ENCODE measurements at places on chromosomes 2 and 18. TPM values are rescaled to one million over a fixed set of nuclear protein-coding genes. Genes with fewer than 3 reads are reported as not detected.

DNA sequence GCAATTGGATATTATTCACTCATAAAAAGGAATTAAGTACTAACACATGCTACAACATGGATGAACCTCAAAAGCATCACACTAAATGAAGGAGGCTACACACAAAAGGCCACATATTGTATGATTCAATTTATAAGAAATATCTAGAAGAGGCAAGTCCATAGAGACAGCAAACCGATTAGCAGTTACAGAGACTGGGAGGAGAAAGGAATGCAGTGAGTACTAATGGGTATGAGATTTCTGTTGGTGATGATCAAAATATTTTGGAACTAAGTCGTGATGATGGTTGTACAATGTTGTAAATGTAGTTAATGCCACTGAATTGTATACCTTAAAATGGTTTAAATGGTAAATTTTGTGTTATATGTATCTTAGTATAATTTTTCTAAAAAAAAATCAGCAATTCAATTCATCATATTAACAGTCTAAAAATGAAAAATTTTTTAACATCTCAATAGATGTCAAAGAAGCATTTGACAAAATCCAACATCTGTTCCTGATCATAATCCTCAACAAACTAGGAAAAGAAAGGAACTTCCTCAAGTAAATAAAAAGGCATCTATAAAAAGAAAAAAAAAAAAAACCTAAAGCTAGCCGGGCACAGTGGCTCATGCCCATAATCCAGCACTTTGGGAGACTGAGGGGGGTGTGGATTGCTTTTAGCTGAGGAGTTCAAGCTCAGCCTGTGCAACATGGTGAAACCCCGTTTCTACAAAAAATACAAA, 98.1 kb downstream of the TGIF1 start:
- no peak overlapping the region for H3K4me3 ChIP-seq
- DNase-seq = no peak
- no peaks in the 10 kb centered on the region for H3K4me1 ChIP-seq
- no peaks in the 10 kb centered on the region for H3K27me3 ChIP-seq
- H3K36me3 ChIP-seq = no peaks in the 10 kb centered on the region
- H3K27ac ChIP-seq = no peak overlapping the region

DNA sequence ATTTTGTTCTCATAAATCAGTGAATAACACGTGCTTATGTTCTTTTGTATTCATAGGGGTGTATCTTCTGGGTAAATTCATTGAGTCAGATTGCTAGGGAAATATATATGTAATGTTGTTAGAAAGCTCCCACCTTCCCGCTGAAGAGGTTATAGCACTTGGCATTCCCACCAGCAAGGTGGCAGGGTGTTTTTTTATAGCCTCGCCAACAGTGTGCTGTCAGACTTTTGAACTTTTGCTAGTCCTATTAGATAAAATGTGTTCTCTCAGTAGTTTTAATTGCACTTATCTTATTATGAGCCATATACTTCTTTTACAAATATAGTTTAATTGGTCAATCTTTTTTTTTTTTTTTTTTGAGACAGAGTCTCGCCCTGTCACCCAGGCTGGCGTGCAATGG, 31.0 kb downstream of the MRPS9 start:
- H3K36me3 ChIP-seq = peaks cover 3% of the 10 kb centered on the region
- peaks cover 18% of the 10 kb centered on the region for H3K4me1 ChIP-seq
- H3K4me3 ChIP-seq = no peak overlapping the region

PCARE gene
- total RNA-seq = not detected

DNA sequence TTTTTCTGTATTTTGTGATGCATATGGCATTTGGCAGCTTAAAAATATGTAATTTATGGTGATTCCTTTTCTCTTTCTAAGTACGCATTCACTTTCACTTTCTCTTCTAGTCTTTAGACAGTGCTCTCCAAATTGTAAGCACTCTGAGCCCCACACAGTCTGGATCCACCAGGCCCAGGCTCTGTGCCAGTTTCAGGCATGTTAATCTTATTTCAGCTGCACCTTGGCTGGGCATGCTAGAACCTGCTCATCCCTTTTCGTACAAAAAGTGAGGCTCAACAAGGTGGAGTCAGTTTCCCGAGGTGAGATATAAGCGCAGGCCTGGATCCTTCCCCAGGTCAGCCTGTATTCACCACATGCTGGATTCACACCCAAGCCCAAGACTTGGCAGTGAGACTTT, 203.9 kb downstream of the MTX2 start:
- peaks cover 27% of the 10 kb centered on the region for H3K4me1 ChIP-seq
- H3K27me3 ChIP-seq = peaks cover 21% of the 10 kb centered on the region
- no peaks in the 10 kb centered on the region for H3K36me3 ChIP-seq

LINC00305 gene
- not detected for total RNA-seq

SLC9A4 gene
- 0.09 TPM for total RNA-seq

GRCh38 chr2:230453006-230453405, 37.0 kb downstream of the SP100 start:
- H3K4me1 ChIP-seq = peaks cover 71% of the 10 kb centered on the region
- DNase-seq = no peak
- H3K36me3 ChIP-seq = peaks cover 99% of the 10 kb centered on the region
- H3K27me3 ChIP-seq = no peaks in the 10 kb centered on the region
- no peak overlapping the region for H3K27ac ChIP-seq

SAG gene
- total RNA-seq = 0.05 TPM

GRCh38 chr2:168253379-168253778, 6.0 kb upstream of the STK39 start:
- H3K27ac ChIP-seq = no peak overlapping the region
- peaks cover 1% of the 10 kb centered on the region for H3K27me3 ChIP-seq
- DNase-seq = no peak
- H3K36me3 ChIP-seq = no peaks in the 10 kb centered on the region

DNA sequence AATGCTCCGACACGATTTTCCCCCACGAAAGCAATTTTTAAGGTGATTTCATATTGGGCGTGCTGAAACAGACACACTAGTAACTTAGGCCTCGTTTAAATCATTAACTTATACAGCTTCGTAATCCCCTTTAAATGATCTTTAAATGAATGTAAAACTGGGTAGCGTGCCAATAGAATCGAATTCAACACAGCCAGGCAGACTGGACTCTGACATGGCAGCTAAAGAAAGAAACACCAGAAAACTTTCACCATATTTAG, 2.4 kb upstream of the ID2 start:
- H3K27ac ChIP-seq = peak overlapping the region; percentile 70
- peaks cover 43% of the 10 kb centered on the region for H3K36me3 ChIP-seq
- H3K4me3 ChIP-seq = peak overlapping the region; percentile 72
- DNase-seq = no peak
- peaks cover 25% of the 10 kb centered on the region for H3K4me1 ChIP-seq

UGT1A3 gene
- not detected for total RNA-seq

GRCh38 chr18:72738136-72738535, 129.7 kb downstream of the NETO1 start:
- no peak for DNase-seq
- H3K27me3 ChIP-seq = no peaks in the 10 kb centered on the region
- H3K4me3 ChIP-seq = no peak overlapping the region
- H3K4me1 ChIP-seq = no peaks in the 10 kb centered on the region
- H3K27ac ChIP-seq = no peak overlapping the region

DNA sequence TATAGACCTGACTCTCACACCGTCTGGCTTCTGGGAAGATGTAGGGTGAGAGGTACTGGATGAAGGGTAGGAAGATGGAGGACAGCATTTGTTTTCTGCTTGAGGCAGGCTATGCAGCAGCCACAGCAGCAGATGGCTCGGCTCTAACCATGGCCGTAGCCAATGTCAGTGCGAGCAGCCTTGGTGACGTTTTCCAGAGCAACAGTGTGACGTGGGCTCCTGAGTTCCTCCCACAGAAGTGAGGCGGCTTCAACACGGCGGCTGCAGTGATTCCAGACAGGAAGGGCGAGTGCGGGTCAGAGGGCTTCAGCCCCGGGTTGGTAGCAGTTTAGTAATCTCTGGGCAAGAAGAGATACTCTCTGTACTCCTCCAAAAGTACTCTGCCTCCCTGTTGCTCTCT, 133.0 kb upstream of the MYT1L start:
- H3K4me1 ChIP-seq = no peaks in the 10 kb centered on the region
- H3K27me3 ChIP-seq = no peaks in the 10 kb centered on the region
- H3K4me3 ChIP-seq = no peak overlapping the region
- no peak overlapping the region for H3K27ac ChIP-seq
- no peak for DNase-seq

- H3K27me3 ChIP-seq = peaks cover 2% of the 10 kb centered on the region
- peaks cover 38% of the 10 kb centered on the region for H3K36me3 ChIP-seq
- DNase-seq = no peak
- peaks cover 25% of the 10 kb centered on the region for H3K4me1 ChIP-seq
- peak overlapping the region; percentile 89 for H3K4me3 ChIP-seq
Observed at GRCh38 chr2:27407798-27408491, 1.4 kb downstream of the PPM1G start.

HOXD9 gene
- total RNA-seq = not detected

RGPD8 gene
- total RNA-seq = 16.1 TPM

RAD51AP2 gene
- total RNA-seq = not detected

NPHP1 gene
- 1.0 TPM for total RNA-seq

CFC1 gene
- not detected for total RNA-seq

PLEK gene
- total RNA-seq = 0.48 TPM

DNA sequence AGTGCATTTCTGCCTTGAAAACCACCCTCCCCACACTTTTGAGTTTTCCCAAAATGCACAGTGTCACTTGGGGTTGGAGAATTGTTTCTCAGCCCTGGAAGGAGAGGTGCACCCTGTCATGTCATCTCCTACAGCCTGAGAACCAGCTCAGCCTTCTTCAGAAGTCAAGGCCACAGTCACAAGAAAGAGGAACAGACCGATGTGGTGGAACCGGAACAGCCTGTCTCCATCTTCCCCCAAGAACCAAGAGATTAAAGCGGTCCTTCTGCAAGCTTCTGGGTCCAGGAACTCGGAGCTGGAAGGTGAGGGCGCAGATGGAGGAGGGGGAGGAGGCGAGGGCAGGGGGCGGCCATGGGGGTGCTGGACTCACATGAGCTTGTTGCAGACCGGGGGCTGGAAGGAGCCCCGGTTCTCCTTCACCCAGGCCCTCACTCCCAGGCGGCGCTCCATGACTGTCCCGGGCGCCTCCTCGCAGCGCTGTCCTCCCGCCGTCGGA, 248 bp downstream of the HAAO start:
- DNase-seq = no peak
- peaks cover 35% of the 10 kb centered on the region for H3K4me1 ChIP-seq
- peaks cover 3% of the 10 kb centered on the region for H3K36me3 ChIP-seq

KCNE4 gene
- total RNA-seq = not detected

GPAT2 gene
- 19.1 TPM for total RNA-seq

WDR54 gene
- total RNA-seq = 76.7 TPM

GRCh38 chr2:72150861-72151356, 3.2 kb upstream of the CYP26B1 start:
- no peak for DNase-seq
- peaks cover 13% of the 10 kb centered on the region for H3K4me1 ChIP-seq
- H3K27me3 ChIP-seq = peaks cover 48% of the 10 kb centered on the region
- H3K36me3 ChIP-seq = peaks cover 7% of the 10 kb centered on the region
- no peak overlapping the region for H3K4me3 ChIP-seq
- no peak overlapping the region for H3K27ac ChIP-seq

DNA sequence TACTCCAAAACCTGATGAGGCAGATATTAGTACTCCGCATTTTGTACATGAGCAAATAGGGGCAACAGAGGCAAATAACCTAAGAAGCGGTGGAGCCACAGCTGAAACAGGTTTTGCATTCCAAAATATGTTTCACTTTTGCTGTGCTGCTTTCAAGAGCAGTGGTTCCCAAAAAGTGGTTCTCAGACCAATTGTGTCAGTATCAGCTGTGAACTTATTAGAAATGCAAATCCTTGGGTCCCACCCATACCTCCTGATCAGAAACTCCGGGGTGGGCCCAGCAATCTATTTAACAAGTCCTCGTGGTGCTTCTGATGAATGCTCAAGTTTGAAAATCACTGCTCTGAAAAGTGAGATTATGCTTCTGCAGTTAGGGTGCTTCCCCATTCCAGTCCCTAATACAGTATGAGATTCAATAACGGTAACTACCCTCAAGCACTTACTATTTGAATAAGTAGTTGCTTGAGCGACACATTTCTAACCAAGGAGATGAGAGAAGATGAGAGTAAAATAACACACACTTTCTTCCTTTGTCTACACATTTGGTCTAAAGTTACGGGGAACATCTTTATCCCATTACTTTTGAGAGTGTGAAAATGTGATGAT, 17.8 kb upstream of the TCF4 start:
- H3K4me1 ChIP-seq = no peaks in the 10 kb centered on the region
- H3K36me3 ChIP-seq = no peaks in the 10 kb centered on the region
- H3K27ac ChIP-seq = no peak overlapping the region
- H3K4me3 ChIP-seq = no peak overlapping the region
- H3K27me3 ChIP-seq = peaks cover 2% of the 10 kb centered on the region

- no peak for DNase-seq
- no peaks in the 10 kb centered on the region for H3K36me3 ChIP-seq
- no peaks in the 10 kb centered on the region for H3K4me1 ChIP-seq
- no peak overlapping the region for H3K27ac ChIP-seq
- H3K4me3 ChIP-seq = no peak overlapping the region
- H3K27me3 ChIP-seq = no peaks in the 10 kb centered on the region
Observed at GRCh38 chr2:2015646-2016045, 271.3 kb upstream of the PXDN start.

MC5R gene
- not detected for total RNA-seq

DNA sequence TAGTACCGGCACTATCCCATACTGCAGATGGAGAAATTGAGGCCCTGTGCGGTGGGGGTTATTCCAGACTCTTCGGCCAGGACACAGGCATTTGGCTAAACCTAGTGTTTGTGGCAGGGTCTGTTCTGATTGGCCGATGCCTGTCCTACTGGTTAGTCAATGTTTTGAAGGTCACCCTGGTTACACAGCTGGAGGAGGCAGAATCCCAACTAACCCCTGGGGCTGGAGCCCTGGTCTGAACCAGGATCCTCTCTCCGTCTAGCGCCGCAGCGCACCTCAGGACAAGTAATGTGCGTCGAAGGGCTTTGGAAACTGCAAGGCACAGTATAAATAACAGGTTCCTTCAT, 19.4 kb downstream of the TEX44 start:
- H3K27ac ChIP-seq = peak overlapping the region; percentile 98
- H3K4me1 ChIP-seq = peaks cover 39% of the 10 kb centered on the region
- DNase-seq = no peak
- H3K4me3 ChIP-seq = peak overlapping the region; percentile 27
- H3K36me3 ChIP-seq = no peaks in the 10 kb centered on the region
- no peaks in the 10 kb centered on the region for H3K27me3 ChIP-seq

DNA sequence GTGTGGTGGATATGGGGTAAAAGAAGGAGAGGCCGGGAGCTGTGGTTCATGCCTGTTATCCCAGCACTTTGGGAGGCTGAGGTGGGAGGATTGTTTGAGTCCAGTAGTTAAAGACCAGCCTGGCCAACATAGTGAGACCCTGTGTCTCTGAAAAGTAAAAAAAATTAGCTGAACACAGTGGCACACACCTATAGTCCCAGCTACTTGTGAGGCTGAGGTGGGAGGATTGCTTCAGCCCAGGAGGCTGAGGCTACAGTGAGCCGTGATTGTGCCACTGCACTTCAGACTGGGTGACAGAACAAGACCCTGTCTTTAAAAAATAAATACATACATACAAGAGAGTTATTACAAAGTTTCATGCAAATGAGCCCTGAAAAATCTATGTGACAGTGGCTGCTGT, 80.6 kb downstream of the SPTBN1 start:
- no peak overlapping the region for H3K27ac ChIP-seq
- DNase-seq = no peak
- peaks cover 7% of the 10 kb centered on the region for H3K4me1 ChIP-seq
